Activated CD4-positive, alpha-beta T cell treated with anti-CD3 and anti-CD28 coated beads for 24 hours (primary cell): ENCODE measurements at places on chromosomes 5 and 9.

- DNase-seq = no peak
Observed at GRCh38 chr9:69572611-69573010, 99.6 kb downstream of the APBA1 start.

DNA sequence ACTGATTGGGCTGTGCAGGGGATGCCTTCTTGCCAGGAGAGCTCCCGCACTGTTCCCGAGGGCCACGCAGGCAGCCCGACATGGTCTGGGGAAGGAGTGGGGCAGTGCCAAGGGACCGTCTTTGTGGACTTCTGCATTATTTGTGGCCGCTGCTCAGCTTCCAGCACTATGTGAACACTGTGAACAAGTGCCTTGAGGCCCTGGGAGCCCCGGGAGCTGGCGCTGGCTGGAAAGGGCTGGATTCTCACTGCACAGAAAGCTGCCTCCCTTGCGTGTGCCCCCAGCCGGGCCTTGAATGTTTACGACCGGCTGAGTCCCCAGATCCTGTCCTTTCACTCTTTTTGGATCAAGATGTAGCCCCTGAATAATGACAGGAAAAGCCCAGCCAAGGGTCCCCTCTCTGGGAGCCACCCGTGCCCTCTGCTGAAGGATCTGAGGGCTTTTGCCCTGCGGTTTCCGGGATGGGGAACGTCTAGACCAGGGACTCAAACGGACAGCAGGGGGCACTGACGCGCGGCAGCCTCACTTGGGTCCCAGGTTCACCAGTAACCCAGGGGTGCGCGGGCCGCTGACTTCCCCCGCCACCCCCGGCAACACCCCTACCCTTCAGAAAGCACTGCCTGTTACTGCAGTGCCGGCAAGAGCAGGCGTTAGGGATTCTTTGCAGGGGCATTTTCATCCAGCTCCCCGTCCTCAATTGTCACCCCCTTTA lies 98.9 kb upstream of the FCN2 start:
- peak; percentile 11 for DNase-seq

- DNase-seq = no peak
Observed at GRCh38 chr9:86690034-86690433, 257.3 kb downstream of the GAS1 start.

DNA sequence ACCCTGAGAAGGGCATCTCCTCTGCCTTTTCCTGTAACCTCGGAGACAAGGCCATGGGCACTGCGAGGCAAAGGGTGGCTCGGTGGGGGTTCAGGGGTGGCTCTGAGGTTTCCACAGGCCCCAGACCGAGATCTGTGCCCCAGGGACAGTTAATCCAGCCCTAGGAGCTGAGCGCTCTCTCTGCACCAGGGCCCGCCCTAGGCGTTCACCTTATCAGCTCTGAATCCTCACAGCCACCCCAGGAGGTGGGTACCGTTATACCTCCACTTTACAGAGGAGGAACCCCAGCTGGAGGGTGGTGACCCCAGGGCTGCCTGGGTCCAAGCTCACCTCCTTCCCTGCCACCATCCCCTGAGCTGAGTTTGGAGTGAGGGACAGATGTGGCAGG lies 2.3 kb upstream of the ENG start:
- DNase-seq = no peak

GRCh38 chr5:57410374-57411320 lies 72.0 kb downstream of the ACTBL2 start:
- DNase-seq = no peak

DNA sequence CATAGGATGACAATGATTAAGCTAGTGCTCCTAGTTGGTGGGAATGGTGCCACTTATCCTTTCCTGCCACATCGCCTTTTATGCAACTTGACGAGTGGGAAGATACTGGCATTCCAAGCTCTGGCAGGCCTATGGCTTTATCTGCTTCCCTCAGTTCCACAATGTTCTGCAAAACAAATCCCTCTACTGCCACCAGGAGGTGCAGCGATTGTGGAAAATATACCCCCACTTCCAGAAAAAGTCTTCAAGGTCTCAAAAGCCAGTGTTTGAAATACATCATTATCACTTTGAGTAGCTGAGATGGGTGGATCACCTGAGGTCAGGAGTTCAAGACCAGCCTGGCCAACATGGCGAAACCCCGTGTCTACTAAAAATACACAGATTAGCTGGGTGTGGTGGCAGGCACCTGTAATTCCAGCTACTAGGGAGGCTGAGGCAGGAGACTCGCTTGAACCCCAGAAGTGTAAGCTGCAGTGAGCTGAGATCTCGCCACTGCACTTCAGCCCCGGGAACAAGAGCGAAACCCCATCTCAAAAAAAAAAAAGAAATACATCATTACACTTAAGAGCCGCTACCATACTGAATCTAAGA lies 3.4 kb downstream of the CLINT1 start:
- DNase-seq = no peak

DNA sequence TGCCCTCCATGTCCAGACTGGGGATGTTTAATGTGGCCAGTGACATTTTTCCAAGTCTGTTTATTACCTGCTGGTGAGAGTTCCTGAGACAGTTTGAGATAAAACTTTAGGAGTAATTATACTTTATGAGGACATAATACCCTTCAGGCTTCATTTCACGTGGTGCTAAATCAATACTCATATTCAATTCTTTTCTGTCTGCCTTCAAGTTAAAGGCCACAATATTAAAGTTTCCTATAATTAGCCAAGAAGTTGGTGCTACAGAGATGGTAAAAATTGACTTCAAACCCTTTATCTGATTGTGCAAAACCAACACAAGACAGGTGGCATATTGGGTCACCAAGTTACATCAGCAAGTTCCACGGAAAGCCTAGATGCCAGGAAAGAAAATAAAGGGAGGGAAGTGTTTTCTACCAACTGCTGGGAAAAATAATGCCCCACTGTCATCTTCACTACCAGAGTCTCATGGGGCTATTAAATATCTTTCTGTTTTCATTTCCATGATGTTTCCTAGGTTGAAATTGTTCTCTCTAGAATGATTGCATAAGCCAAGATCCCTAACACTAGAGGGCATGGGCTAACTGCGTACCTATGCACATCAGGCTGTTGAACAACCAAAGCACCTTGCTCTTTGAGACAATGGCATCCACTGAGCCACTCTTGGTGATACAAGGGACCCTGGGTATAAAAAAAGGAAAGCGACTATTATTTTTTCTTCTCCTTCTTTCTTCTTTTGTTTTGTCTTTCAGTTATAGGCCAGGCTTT lies 68.7 kb downstream of the INSYN2B start:
- DNase-seq = no peak

DNA sequence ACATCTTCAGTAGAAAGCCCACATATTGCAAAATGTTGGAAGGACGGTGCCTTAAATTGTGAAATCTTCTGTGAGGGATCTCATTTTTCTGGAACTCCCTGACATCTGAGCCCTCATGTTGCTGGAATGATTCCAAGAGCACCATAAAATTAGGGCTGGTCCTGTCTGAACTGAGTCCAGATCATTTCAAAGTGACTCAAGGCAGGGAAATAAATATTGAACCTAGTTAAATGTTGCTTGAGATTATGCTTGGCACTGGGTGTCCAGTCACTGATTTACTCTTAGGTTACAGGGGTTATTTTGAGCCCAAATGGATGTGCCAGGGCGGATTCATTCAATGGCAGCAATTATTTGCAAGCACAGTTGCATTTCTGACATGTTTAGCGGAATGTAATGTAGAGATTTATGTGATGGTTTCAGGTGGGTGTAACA lies 437.0 kb downstream of the PIK3R1 start:
- no peak for DNase-seq

- DNase-seq = no peak
Observed at GRCh38 chr5:74538206-74538661, 102.3 kb downstream of the ENC1 start.
